Dorsolateral prefrontal cortex (tissue), 122 donors: ENCODE measurements at places on chromosomes 1 and 21. TPM values are rescaled to one million over a fixed set of nuclear protein-coding genes. Genes with fewer than 3 reads are reported as not detected.
A peak's percentile ranks its signal among the peaks of the same experiment; 100 is the strongest.

DNA sequence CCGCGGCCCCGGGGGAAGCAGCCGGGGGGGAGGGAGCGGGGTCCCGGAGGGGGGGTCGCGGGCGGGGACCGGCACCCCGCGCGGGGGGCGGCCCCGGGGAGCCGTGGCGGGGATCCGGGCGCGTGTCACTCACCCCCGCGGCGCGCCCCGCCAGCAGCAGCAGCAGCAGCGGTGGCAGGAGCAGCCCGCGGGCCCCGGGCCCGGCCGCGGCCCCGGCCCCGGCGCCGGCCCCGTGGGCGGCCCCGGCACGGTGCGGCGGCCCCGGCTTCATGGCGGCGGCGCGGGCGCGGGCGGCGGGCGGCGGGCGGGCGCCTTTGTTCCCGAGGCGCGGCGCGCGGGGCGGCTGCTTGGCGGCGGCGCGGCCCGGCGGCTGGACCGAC is 252 bp downstream of the SDC3 start:
- DNase-seq, result no peak

DNA sequence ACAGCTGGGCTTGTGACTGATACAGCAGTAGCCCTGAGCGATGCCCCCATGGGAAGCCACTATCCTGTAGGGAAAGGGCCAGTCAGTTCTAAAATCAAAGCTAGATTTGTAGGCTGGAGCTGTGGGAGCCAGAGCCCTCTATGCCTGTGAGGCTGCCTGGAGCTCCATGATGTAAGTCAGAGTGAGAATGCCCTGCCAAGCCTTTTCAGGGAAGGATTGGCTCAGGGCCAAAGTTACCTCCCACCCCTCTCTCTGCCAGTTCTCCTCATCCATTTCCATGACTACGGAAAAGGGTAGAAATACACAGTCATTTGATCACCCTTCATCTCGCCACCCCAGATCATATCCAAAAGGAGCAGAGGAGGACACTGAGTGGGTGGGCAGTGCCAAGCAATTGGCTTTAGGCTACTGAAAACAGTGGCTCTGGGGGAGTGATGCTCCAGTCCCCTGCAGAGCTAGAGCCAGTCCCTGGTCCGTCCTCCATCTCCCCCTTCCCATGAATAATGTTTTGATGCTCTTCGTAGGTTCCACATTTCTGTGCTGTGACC is 59.5 kb upstream of the KCNA3 start:
- DNase-seq, result peak; percentile 49

GRCh38 chr21:32319012-32319411 is 20.4 kb downstream of the MRAP start:
- no peak for DNase-seq

Gene CENPS
- total RNA-seq, result 22.0 TPM

GRCh38 chr1:217881607-217882332 is 250.6 kb downstream of the SPATA17 start:
- no peak for DNase-seq

Gene OR14K1
- not detected for total RNA-seq

DNA sequence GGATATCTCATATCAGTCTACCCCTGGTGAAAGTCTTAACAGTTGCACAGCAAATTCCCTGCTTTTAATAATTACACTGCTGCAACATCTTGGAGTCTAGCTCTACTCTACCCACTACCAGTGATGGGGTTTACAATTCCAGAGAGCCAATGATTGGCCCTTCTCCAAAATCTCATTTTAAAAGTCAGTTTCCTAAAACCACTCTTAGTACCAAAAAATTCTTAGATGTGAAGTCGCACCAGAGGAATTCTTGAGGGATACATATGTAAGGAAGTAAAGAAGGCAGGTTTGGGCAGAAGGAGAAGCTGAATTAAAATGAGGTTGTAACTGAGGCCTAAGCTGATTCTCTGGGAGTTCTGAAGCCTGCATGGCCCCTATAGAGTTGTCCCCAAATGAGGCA is 129.7 kb downstream of the BRINP2 start:
- no peak for DNase-seq

DNA sequence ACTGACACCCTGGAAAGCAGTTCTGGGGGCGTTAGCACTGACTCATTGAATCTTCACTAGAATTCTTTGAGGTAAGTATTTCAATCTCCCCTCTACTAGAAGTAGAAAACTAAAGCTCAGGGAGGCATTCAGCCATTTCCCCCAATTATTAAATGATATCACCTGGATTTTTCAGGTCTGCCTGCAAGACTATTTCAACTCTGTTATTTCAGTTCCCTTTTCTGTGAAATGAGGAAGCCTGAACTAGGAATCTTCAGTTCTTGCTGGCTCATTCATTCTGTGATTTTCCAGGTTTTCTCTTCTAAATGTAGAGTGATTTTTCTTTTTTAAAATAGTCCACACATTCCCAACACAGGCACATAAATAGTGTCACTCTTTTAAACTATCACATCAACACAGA is 337.0 kb upstream of the NR5A2 start:
- DNase-seq, result no peak

DNA sequence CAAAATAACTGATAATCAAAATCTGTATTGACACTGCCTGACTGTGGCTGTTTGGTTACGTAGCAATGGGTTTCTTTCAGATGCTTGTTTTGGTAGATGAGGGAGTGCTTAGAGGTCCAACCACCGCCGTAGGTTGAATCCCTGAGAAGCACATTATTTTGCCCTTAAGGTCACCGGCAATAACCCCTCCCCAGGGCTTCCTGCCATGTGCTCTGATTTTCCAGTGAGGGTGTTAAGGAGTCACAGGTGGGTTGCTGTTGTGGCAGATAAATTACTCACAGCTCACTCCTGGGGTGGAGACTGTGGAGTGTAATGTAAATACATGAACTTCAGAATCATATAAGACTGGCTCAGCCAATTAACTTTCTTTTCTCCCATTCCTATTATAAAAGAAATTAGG is 81.5 kb upstream of the ZP4 start:
- no peak for DNase-seq

DNA sequence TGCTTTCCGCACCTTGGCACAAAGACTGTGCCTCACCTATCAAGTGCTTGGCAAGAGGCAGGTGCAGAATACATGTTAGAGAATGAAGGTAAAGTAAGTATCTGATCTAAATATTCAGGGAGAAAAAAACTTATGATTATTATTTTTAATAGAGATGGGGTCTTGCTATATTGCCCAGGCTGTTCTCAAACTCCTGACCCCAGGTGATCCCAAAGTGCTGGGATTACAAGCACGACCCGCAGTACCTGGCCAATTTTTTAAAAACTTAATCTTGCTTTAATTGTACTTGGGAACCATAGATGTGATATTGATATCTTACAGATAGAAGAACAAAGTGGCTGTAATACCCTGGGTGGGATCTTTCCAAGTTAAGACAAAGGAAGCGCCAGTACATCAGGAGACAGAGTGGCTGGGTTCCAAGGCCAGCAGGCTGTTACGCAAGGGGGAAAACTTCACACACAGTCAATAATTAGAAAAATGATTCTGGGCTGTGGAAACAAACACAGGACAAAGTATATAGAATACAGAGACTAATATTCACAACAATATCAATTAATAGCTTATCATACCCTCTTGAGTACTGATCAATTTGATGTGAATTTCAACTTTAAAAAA is 58.6 kb upstream of the ATP1A1 start:
- DNase-seq, result no peak

GRCh38 chr1:40936931-40937339 is 42.6 kb upstream of the CTPS1 start:
- no peak for DNase-seq

GRCh38 chr1:184823080-184823479 is 68.4 kb upstream of the EDEM3 start:
- DNase-seq, result no peak

GRCh38 chr1:148352470-148353053 is 130.5 kb downstream of the PPIAL4G start:
- DNase-seq, result no peak

DNA sequence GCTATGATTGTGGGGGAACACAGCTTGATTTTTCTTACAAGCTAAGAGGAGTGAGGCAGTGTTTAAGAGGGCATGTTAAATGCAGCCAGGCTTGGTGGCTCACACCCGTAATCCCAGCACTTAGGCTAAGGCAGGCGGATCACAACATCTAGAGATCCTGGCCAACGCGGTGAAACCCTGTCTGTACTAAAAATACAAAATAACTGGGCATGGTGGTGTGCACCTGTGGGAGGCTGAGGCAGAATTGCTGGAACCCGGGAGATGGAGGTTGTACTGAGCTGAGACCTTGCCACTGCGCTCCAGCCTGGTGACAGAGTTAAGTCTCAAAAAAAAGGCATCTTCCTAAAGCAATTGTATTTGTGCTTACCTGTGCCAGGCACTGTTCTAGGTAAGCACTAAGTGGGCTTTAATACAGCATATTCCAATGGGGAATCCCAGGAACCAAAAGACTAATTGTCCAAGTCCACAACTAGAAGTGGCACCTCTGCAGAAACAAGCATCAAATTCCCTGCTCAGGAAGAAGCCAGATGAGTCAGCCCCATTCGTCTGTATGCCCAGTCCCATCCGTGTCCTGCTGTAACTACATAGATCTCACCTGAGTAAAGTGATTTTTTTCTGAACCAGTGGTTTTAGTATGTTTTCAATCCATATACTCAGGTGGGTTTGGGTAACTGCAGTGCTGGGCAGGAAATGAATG is 4.6 kb downstream of the RCC1 start:
- DNase-seq, result no peak

DNA sequence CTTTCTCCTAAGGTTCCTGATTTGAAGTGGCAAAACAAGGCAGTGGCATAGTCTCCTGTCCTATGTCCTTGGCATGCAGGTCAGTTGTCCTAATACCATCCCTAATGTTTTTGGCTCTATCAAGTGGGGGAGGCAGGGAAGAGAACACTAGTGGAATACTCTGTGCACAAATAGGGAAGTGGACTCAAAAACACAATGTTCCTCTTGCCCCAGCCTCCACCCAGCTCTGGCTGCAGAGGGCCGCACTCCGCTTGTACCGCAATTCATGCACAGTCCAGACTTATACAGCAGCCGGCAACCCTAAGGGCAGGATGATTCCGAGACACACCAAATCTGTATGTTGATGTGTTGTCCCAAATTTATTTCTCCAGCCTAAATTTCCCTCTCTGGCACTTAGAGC is 14.5 kb downstream of the PLEKHO1 start:
- no peak for DNase-seq

DNA sequence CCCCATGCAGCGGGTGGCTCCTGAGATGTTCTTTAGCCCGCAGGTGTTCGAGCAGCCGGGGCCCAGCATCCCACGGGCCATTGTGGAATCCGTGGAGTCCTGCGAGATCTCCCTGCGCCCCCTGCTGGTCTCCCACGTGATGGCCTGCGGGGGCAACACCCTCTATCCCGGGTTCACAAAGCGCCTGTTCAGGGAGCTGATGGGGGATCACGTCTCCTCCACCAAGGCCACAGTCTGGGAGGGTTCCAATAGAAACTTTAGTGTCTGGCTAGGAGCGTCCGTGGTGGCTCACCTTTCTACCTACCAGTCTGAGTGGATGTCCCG is 71.0 kb downstream of the ACTL8 start:
- DNase-seq, result no peak

DNA sequence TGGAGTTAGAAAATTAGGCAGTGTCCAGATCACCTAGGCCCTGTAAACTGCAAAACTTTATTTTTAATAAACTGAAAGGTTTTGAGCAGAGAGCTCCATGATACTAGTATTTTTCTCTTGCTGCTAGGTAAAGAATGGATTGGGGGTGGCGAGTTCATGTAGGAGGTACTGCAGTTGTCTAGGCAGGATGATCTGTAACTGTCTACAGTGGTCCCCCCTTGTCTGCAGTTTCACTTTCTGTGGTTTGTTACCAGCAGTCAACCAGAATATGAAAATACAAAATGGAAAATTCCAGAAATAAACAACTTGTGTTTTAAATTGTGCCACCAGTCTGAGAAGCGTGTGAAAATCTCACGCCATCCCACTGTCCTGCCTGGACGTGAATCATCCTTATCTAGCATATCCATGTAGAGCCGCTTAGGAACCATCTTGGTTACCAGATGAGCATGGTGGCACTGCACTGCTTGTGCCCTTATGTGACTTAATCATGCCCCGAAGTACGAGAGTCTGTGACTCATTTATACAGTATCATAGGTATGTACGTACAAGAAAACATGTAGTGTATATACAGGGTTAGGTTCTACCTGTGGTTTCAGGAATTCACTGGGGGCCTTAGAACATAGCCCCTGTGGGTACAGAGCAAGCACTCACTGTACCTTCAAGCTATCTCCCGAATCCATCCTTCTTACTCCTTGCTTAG is 94.2 kb downstream of the AHCTF1 start:
- peak; percentile 36 for DNase-seq

Gene TNFSF4
- total RNA-seq, result 2.7 TPM

- DNase-seq, result no peak
Observed at GRCh38 chr1:30270461-30270860, 452.9 kb downstream of the MATN1 start.

Gene CRYAA
- total RNA-seq, result not detected

Gene GUCA2B
- not detected for total RNA-seq

GRCh38 chr1:58907398-58907797 is 123.6 kb upstream of the JUN start:
- DNase-seq, result no peak

GRCh38 chr1:162823231-162823630 is 32.7 kb downstream of the HSD17B7 start:
- no peak for DNase-seq

DNA sequence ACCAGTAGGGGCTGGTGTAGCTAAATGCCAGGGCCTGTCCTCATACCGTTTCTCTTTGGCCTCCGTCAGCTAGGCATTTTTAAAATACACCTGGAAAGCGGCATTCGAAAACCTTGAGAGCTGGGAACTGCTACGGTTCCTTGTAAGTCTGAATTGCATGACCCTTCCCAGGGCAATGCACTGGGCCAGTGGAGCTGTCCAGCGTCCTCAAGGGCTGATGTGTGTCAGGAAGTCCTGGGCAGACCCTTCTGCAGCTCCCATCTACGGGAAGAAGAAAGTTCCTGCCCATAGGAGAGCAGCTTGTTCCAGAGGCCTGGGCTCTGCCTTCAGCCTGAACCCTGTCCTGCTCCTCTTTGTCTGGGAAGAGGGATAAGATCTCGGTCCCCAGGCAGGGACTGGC is 34.1 kb downstream of the UBASH3A start:
- DNase-seq, result no peak

GRCh38 chr1:172971241-172971640 is 79.5 kb downstream of the TNFSF18 start:
- no peak for DNase-seq

Gene IGSF21
- total RNA-seq, result 74.4 TPM

Gene AK5
- 261 TPM for total RNA-seq

DNA sequence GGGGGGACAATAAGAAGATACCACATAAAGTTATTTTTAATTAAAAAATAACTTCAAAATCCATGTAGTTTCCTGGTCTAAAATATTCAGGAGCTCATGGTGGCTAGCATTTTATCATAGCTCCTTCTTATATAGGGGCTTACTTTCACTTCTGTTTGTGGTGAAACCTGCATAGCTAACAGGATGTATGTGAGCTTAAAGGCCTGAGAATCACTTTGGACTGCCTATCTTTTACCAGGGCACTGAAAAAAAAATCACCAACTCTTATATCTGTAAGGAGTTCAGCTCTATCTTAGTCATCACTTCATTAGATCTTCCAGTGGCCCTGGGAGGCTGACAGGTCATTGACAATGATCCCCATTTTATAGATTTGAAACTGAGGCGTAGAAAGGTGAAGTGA is 21.3 kb downstream of the UROD start:
- DNase-seq, result no peak
